ENCODE measurements at places on chromosomes 4 and X.

GRCh38 chr4:73181231-73181630 is 77.4 kb downstream of the ANKRD17 start:
- DNase-seq = no peak

DNA sequence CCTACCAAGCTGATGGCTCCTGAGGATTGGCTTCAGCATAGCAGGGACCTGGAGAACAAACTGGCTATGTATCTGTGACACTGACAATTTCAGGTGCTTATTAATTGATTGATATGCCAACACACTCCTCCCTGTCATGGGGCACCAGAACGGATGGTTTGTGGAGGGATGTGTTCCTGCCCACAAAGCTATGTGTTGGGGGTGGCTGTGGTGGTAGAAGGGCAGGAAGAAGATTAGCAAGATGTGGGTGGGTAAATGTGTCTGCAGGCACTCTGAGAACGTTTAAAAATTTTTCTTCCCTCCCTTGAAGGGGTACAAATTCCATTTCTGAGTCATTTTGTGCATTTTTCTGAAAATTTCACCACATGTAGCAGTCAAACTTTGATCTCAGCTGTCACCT is 55.0 kb upstream of the SCML1 start:
- no peak for DNase-seq

- DNase-seq = no peak
Measured at GRCh38 chr4:39124885-39125599, 57.3 kb upstream of the WDR19 start.

DNA sequence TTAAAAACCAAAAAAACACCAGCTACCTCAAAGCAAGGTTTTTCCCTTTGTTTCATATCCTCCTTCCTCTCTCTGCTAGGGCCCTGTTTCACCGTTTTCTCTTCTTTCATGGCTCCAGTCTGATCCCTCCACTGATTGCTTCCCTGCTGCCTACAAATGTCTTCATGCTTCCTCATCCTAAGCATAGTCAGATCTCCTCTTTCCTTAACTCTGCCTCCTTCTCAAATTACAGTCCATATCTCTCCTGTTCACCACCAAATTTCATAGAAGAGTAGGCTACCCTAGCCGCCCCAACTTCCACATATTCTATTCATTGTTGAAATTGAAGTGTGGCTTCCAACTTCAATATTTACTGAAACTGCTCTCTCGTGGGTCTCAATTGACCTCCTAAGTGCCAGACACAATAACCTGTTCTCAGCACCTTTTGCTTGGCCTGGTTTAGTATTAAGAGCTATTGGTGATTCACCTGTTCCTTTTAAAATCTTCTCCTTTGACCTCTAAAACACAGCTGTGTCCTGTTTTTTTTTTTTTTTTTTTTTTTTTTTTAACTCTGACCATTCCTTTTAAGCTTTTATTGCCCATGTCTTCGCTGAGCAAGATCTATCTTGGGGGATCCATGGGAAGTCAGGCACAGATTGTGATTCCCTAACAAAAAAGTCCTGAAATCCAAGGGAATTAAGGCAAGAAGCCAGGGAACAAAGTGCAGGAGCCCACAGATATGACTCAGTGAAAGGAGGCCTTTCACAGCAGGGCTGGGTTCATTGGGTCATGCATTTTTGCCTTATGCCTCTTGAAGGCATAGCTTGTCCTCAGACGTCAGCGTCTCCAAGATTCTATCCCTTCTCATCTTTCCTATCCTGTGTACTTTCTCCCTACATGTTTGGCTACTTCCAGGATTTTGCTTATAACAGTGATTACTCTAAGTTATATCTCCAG is 85.4 kb downstream of the RPS3A start:
- no peak for DNase-seq

DNA sequence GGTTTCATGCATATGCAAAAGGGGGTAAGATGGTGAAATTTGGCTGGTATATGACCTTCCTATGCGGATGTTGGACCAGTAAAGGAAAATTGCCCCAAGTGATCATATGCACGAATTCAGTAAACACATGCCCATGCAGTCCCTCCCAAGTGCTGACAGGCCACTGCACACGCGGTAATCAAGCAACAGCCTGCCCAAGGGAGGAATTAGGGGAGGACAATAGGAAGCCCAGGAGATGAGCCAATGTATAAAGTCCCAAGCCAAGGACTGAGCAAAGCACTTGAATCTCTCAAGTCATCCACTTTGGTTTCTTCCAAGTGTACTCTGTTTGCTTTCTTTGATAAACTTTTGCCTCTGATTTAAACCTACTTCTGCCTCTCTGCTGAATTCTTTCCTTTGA is 21.1 kb downstream of the MAGEB16 start:
- DNase-seq = no peak

GRCh38 chr4:74431113-74431826 is 13.7 kb upstream of the AREG start:
- DNase-seq = no peak

GRCh38 chr4:14267373-14268060 is 640.0 kb upstream of the BOD1L1 start:
- DNase-seq = no peak

DNA sequence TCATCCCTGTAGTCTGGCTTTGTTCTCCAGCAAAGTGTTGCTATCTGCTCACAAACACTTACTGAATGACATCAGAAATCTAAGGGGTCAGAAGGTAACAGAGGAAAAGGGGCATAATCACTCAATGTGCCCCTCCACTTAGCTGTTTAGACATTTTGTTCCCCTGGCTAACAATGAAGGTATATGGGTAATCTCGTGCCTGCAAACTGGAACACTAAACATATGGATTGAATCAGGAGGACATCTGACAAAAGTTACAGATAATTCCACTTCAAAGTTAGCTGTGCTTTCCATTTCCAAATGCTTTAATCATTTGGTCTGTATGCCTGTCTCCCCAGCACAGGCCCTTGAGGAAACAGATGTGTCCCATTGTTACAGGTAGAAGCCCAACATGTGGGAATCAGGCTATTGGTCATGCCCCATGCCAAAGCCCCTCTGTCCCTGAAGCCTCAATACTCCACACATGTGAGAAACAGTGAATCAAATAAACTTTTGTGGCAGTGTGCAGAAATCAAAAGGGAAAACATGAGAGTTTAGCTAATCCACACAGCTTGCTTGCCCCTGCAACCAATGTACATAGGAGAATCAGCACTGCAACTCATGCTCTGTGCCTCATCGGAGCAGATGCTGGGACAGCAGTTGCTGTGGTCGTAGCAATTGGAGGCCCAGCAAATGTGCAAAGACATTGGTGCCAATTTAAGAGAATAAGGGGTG is 111.7 kb downstream of the RNF150 start:
- DNase-seq = no peak

- no peak for DNase-seq
Measured at GRCh38 chr4:72761368-72762038, 192.5 kb upstream of the ADAMTS3 start.

- DNase-seq = no peak
Measured at GRCh38 chr4:155071962-155072361, 136.5 kb upstream of the NPY2R start.

- DNase-seq = no peak
Measured at GRCh38 chrX:136899221-136899620, 18.7 kb upstream of the RBMX start.

GRCh38 chr4:57048590-57049304 is 61.4 kb downstream of the IGFBP7 start:
- DNase-seq = no peak

DNA sequence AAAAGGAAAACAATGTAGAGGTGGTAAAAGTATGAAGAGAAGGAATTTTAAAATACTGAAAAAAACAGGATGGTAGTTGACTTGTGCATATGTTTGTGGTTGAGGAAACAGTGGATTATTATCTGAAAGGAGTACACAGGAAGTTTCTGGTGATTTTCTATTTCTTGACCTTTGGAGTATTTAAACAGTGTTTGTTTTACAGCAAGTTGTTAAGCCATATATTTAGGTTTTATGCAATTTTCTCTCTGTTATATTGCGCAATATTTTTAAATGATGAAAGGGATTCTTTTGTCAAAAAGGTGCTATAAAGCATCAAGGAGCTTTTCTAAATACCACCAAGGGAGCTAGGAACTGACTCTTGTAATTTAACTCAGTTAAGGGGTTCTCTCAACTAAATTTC is 343.1 kb upstream of the MAOA start:
- DNase-seq = no peak

All from cortex of kidney (tissue), 1 donor.